Mucosa of gallbladder (tissue), 1 donor: ENCODE measurements at places on chromosomes 16 and 17. TPM values are rescaled to one million over a fixed set of nuclear protein-coding genes. Genes with fewer than 3 reads are reported as not detected.
A peak's percentile ranks its signal among the peaks of the same experiment; 100 is the strongest.

- DNase-seq = no peak
These were observed 37.2 kb downstream of the SKAP1 start for GRCh38 chr17:48392857-48393256.

DNA sequence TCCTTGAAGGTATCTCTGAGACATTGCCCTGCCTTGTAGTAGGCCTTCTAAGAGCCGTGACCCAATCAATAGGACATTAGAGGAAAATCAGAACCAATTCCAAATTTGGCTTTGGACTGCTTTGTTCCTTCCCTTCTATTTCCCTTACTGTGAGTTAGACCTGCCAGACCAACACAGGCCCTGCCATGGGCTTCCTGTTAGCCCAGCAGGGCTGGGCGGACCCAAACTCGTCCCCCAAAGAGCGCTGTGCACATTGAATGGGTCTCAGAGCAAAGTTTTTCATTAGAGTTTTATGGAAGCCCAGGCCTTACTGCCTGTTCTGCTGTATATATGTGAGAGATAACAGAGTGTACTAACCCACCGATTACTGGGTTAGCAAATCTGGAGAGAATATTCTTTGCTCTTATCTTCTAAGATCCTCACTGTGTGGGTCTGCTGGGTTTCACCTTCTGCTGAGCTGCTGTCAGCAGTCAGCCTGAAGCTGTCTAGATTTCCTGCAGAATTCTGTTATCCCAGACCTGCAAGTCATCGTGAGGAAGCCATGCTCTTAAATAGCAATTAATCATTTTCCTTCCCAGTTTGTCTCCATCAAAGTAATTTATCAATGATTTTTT lies 5.7 kb downstream of the ARHGAP44 start:
- DNase-seq = no peak

- no peak for DNase-seq
These were observed 323.4 kb downstream of the CPPED1 start for GRCh38 chr16:12480286-12480685.

GRCh38 chr17:33811984-33812577 lies 443.0 kb upstream of the CCL2 start:
- DNase-seq = no peak

GRCh38 chr17:183021-183420 lies 1.6 kb upstream of the DOC2B start:
- no peak for DNase-seq

DNA sequence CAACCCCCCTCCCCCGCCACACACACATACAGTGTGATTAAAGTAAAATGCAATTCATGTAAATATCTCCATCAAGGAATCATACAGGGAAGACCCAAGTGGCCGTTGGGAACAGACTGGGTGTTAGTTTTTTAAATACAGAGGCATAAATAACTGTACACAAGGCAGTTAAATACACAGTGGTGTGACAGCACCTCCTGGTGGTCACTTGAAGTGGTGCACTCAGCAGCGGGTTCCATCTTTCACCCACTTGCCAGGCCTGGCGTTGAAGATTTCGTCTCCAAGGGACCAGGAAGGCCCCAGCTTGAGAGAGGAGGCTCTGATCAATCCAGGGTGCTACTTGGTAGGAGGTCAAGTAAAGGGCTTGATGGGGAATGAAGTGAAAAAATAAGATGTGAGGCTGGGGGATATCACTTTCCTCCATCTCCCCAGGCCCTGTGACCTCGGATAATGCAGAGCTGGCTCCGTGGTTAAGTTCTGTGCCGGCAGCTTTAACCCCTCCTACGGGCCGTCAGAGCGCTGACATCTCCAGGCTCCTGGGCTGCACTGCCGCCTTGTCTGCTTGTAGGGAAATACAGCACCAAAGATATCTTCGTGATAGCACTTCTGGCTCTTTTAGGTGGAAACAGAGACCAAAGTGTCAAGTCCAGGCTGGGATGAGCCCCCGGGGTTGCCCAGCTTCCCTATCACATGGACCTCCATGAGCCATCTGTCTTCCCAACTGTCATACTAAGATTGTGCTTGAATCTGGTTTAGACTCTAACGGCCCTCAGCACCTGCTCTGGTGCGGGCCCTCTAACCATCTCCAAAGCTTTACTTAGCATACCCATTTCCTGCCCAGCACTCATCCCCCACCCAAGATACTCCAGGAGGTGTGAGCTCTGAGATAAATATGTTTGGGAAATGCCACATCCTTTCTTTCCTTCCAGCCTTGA lies 20.7 kb downstream of the LGALS9 start:
- peak; percentile 74 for DNase-seq

DNA sequence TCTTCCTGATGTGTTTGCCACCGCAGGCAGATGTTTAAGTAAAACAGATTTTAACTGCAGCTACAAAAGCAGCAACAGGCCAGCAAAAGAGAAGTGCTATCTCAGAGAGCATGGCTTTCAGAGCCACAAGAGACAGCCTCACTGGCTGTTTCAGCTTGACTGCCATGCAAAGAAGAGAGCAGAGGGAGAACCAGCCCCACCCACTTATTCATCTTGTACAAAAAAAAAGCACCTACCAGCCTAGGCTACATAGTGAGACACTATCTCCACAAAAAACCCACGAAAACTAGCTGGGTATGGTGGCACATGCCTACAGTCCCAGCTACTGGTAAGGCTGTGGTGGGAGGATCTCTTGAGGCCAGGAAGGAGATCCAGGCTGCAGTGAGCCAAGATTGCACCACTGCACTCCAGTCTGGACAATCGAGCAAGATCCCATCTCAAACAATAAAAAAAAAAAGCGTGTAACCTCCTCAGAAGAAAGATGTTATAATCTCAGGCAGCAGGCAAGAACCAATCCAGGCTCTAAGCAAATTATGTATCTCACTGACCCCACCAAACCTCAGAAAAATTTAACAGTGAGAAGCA lies 30.0 kb downstream of the STH start:
- no peak for DNase-seq

DNA sequence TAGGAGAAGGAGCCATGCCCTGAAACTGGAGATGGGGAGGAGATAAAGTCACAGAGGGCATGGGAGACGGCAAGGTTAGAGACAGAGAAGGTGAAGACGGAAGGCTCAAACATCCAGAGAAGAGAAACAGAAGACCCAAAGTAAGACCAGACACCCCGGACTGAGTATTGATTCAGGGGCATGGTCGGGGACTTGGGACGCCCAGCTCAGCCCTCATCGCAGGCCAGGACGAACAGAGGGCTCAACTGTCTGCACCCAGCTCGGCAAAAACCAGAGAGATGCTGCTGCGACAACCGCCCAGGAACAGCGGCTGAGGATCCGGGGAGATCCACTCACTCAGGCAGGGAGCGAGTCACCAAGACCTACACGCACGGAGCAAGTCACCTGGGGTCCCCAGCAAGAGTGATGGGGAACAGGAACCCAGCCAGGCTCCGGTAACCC lies 999 bp downstream of the XYLT1 start:
- DNase-seq = no peak

GRCh38 chr17:58136669-58137279 lies 11.4 kb upstream of the OR4D1 start:
- no peak for DNase-seq

GRCh38 chr17:28317099-28317965 lies 1.7 kb upstream of the TMEM97 start:
- no peak for DNase-seq

GRCh38 chr16:50281391-50282009 lies 15.1 kb downstream of the ADCY7 start:
- DNase-seq = no peak

DNA sequence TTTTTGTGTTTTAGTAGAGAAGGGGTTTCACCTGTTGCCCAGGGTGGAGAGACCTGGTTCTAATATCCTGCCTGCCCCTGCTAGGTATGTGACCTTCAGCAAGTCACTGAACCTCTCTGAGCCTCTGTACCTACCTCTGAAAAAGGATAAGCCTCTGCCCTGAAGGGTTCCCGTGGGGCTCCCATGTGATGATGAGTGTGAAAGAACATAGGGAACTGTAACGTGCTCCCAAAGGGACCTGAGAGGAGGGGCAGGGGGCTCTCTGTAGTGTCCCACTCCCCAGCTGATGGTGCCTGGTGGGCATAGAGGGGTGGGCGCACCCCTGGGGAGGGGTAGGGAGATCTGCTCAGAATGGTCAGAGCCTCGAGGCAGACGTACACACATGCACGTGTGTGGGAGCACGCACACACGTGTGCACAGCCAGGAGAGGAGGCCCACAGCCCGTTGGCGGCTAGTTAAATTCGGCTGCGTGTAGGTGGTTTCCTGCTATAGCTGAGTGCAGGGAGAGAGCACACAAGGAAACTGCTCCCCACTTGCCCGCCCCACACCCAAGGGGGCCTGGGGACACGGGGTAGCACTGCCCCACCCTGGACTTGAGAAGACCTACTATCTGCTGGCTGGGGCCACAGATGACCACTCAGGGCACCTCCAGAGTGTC lies 6.7 kb downstream of the KCNH4 start:
- DNase-seq = no peak

DNA sequence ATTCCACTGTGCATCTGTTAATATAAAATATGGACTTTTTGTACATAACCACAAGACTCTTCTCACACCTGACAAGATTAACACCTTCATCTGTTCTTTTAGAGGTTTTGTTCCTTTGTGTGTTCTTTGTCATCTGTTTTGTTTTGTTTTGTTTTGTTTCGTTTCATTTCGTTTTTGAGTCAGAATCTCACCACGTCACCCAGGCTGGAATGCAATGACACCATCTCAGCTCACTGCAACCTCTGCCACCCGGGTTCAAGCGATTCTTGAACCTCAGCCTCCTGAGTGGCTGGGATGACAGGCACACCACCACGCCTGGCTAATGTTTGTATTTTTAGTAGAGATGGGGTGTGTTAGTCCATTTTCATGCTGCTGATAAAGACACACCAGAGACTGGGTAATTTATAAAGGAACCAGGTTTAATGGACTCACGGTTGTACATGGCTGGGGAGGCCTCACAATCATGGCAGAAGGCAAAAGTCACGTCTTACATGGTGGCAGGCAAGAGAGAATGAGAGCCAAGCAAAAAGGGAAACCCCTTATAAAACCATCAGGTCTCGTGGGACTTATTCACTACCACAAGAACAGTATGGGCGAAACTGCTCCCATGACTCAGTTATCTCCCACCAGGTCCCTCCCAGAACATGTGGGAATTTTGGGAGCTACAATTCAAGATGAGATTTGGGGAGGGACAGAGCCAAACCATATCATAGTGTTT lies 22.3 kb downstream of the C16orf90 start:
- no peak for DNase-seq

DNA sequence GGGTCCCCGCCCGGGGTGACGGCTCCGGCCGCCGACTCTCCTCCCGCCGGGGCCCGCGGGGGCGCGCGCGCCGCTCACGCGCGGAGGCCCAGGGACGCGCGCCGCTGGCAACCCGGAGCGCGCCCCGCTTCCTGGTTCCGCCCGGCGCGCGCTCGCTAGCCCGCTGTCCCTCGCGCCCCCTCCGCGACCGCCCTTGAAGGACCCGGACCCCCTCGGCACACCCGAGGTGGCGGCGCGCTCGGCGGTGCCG lies at the start of gene STAT5B:
STAT5B (minus strand) TSS at position 33 of the 250 bp plus-strand sequence. CDS start 44,264 bp downstream, outside the sequence.
- peak; percentile 62 for DNase-seq

- no peak for DNase-seq
These were observed 27.9 kb downstream of the SLFN12 start for GRCh38 chr17:35404360-35404759.

- no peak for DNase-seq
These were observed 34.5 kb downstream of the NACA2 start for GRCh38 chr17:61556224-61557188.

DNA sequence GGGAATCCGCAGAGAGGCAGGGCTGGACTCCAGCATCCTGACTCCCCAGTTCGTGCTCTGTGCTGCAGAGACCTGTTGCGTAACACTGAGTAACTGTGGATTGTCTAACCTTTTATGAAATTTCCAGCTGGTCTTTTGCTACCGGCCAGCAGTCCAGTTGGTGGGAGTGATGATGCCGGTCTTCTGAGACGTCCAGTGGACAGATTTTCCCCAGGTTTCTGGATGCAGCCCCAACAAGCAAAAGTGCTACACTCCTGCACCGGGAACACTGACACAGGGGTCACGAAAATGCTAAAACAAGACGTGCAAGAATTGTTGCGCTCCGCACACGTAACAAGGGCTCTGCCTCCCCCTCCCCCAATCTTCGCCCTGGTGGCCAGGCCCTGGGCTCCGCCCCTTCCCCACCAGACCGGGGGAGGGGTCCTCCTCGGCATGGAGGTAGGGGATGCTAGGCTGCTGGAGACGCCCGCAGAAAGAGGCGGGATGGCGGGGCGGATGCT lies 701 bp upstream of the MRC2 start:
- peak; percentile 56 for DNase-seq

GRCh38 chr16:48231727-48232492 lies 12.2 kb upstream of the LONP2 start:
- no peak for DNase-seq

DNA sequence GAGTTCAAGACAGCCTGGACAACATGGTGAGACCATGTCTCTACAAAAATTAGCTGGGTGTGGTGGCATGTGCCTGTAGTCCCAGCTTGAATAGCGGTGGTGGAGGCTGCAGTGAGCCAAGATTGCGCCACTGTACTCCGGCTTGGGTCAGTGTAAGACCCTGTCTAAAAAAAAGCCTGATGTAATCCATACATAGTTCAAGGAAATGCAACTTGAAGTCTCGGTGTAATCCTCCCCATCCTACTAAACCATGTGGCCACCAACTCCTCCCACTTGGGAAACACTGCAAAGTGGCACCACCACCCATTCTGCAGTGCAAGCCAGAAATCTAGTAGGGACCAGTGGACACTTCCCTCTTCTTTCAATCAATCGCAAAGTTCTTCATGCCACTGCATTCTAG lies 5.4 kb upstream of the KPNB1 start:
- no peak for DNase-seq

DNA sequence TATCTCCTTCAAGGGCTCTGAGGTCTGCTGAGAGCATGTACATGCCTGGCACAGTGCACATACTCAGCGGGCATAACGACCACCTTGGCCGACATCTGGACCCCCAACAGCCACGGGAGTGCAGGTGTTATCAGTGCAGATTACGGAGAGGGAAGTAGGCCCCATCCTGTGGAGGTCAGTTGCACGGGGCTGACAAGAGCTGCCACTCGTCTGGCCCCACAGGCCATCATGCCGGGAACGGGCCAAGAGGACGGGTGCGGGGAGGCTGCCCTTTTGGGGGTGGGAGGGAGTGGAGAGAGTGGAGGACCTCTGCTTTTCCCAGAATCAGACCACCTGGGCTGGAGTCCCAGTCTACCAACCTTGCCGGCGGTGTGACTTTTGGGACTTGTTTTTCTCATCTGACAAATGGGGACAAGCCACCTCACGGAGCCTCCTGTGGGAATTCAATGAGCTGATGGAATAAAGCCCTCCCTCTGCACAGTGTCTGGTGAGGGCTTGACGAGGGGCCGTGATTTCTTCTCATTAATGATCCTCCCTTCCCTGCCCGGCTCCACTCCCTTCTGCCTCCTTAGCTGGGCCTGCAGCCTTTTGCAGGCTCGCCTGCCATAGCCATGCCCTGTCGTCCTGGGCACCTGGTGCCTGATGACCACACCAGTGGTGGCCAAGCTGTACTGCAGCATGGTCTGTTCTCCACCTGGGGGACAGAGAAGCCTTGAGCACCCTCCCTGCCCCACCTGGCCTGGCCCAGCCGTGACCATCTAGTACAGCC lies 4.6 kb downstream of the PRSS33 start:
- DNase-seq = no peak

GRCh38 chr16:47371271-47372014 lies 89.4 kb downstream of the ITFG1 start:
- no peak for DNase-seq

CES5A gene
- 2.2 TPM for total RNA-seq

MXRA7 gene
- total RNA-seq = 217 TPM

NTN3 gene
- 0.46 TPM for total RNA-seq
